Hematopoietic multipotent progenitor cell treated with erythropoietin and hydrocortisone succinate and interleukin-3 and kit ligand, for 6 days (in vitro differentiated cells): ENCODE measurements at places on chromosomes 2 and 18.
A peak's percentile ranks its signal among the peaks of the same experiment; 100 is the strongest.

DNA sequence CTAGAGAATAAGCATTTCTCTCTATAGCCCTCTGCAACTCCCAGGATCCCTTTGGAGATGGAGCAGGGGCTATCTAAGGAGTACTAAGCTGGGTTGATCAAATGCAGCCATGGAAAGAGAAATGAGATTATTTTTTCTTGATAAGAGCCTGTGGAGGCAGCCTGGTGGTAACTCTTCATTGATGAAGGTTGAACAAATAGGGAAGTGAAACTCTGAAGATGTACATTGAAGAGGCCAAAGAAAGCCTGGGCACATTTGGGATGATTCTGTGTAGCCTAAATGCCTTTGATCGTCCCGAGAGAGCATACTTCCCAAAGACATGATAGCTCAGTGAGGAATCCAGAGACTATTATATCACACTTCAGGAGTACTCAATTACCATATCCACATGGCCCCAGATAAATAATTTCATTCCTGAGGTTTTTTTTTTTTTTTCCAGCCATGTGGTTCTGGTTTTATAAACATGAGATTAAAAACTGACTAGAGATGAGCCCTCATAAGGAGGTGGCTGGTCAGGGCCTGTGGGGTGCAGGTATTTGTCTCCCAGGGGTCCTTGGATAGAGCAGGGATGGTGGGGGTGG lies 192.5 kb downstream of the TPGS2 start:
- DNase-seq: no peak

DNA sequence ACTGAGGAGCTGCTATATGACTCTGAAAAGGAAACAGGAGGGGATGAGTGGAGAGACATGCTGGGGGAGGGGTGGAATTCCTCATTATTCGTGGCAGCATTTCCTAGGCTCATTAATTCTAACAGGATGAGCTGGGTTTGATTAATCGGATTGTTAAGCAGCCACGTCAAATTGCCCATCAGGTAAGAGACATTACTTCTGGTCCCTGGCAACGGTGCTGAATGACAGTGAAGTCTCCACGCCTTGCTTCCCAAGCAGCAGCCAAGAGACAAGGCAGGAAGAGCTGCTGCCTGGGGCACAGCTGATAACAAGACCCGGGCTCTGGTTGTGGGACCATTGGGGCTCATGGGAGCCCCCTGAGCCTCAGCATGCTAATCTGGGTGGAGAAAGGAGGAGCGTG lies 86.6 kb downstream of the MARCHF4 start:
- peak; percentile 80 for DNase-seq

- no peak for DNase-seq
Observed at GRCh38 chr2:179248024-179248348, 16.6 kb downstream of the SESTD1 start.

DNA sequence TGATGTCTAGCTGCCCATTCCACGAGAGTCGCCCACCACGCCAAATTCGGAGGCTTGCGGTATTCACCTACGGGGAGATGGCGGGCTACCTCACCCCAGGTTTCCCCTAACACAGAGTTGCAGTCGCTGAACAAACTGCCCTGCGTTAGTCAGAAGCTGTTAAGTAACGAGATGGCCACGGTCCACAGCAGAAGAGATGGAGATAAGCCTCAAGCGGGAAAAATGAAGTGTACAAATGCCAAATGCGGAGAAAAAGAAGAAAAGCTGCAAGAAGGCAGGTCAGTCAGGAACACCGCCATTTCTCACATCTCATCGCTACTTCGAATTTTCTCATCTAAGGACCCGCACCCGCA lies 425 bp downstream of the ASB3 start:
- peak; percentile 47 for DNase-seq

DNA sequence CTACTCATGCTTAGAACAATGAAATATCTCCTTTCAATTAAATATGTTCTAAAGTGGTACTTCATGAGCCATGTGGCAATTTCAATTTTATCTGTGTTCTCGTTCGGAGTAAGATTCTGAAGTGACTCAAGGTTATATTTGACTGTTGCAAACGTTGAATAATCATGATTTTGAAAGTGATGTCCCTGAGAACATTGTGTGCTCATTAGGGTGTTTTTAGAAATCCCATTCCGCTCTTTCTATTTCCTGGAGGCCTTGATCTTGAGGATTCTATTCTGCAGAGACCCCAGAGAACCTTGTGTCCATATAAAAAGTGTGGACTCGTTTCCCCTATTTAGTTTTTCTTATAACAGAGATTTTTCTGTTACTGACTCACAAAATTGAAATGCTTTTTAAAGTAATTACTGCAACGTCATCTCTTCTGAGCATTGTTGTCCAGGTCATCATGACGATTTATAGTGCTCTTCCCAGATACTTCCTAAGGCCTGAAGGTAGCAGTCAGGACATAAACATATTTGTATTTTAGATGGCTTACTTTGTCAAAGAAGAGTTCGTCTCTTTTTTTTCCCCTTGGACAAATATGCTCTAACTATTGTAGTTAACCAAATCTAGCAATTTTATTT lies 27.2 kb downstream of the IL1R2 start:
- DNase-seq: no peak

- DNase-seq: no peak
Observed at GRCh38 chr2:33518929-33519328, 42.5 kb downstream of the RASGRP3 start.

DNA sequence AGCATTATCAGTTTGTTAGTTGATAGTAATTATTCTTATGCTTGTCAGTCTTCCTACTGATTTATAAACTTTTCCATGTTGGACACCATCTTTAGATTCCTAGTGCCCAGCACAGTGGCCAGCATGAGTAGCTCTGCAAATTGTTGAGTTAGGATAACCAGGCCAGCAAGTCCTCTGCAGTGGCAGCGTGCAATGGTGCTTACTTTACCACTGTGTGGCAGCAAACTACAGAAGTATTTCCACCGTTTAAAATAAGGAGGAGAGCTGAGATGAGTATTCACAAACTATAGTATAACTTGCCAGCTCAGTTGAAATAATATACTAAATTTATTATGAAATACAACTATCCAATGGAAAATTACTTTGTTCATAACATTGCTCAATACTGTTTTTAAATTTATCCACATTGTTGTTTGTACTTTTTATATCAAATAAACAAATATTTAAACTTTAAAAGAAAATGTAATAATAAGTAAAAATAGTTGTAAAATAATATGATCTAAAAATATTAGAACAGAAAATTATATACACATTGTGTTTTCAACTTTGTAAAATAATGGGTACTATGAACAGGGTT lies 9.3 kb upstream of the THADA start:
- peak; percentile 79 for DNase-seq

DNA sequence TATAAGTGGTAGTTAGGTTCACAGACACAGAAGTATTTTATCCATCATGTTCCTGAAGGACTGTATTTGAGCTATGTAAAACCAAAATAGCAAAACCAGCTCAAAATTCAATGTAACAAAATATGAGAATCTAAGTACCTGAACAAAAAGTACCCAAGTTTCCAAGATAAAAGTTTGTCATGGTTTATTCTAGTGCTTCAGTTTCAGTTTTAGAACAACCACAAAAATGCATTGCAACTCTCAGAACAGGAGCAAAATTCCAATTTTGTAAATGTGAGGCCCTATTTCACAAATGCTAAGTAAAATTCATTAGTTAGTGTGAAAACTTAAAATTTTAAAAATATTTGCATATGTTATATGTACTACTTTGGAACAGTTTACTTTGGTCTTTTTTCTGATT lies 5.0 kb upstream of the ALPK2 start:
- DNase-seq: no peak

- DNase-seq: no peak
Observed at GRCh38 chr2:72994991-72995380, 76.5 kb downstream of the SFXN5 start.

DNA sequence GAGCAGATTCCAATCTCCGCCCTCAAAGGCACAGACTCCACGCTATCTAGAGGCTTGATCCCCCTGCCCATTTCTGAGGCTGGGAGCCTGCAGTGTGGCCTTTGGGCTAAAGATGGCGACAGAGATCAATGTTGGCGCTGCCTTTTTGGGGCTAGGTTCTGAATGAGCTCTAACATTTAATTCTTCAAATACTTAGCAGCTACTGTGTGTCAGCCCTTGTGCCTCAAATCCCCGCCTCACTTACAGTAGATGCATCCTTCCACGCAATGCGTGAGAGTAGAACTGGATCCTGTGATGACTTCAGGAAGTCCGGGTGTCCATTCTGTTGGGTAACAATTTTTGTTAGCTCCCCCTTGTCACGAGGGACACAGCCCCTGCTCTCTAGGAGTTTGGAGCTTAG lies 12.4 kb downstream of the IL1F10 start:
- DNase-seq: peak; percentile 63

- no peak for DNase-seq
Observed at GRCh38 chr18:68121308-68121707, 593.6 kb downstream of the TMX3 start.

DNA sequence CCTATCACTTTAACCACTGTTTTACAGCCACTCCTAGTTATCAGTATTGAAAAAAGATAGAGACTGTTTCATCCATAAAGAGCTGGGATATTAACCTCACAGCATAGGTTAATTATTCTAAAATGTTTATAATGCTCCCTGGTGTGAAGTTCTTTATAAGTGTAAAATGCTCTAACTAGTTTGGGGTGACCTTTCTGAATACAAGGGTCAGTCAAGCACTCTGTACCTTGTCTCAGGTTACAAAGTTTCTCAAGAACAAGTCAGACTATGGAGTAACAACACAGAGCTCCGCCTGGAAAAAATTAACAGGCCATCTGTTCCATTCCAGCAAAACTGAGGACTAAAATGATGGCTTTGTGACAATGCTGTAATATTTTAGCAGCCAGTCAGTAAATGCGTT lies 107.4 kb downstream of the NOL4 start:
- no peak for DNase-seq

DNA sequence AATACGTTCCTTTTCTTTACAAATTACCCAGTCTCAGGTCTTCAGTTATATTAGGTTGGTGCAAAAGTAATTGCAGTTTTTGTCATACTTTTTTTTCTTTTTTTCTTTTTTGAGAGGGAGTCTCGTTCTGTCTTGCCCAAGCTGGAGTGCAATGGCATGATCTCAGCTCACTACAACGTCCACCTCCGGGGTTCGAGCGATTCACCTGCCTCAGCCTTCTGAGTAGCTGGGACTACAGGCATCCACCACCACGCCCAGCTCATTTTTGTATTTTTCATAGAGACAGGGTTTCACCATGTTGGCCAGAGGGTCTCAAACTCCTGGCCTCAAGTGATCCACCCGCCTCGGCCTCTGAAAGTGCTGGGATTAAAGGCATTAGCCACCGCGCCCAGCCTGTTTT lies 43.8 kb upstream of the ASAP2 start:
- no peak for DNase-seq

GRCh38 chr2:25897506-25897905 lies 19.2 kb upstream of the ASXL2 start:
- DNase-seq: peak; percentile 52

DNA sequence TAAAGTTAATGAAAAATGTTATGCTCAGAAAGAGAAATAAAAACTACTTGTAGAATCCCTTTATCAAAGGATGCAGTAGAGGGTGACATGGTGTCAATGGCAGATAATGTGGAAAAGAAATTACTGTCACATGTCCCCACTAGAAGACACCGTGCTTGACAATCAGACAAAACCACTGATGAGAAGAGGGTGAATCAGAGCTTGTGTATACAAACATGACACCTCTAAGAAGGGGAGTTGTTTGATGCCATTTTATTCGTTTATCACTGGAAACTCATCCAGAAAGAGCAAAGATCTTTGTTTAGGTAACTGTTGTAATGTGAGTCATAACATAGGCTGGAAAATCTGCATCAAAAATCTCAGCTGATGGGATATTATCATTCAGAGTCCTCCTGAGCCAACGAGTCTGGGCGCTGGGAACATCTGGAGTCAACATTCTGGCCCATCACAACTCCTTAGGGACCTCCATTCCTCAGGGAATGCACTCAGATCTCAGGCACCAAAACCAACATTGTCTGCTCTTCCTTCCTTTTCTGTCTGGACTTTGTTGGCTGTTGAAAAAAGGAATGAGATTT lies 49.5 kb upstream of the RAB12 start:
- peak; percentile 21 for DNase-seq

GRCh38 chr2:240392084-240392947 lies 43.1 kb upstream of the GPC1 start:
- no peak for DNase-seq

GRCh38 chr2:212864186-212864585 lies 287.2 kb downstream of the IKZF2 start:
- no peak for DNase-seq

- no peak for DNase-seq
Observed at GRCh38 chr2:176280156-176280555, 10.9 kb downstream of the MTX2 start.

- DNase-seq: no peak
Observed at GRCh38 chr2:133109772-133110171, 439.8 kb upstream of the LYPD1 start.

- DNase-seq: no peak
Observed at GRCh38 chr2:181163139-181163538, 182.7 kb downstream of the UBE2E3 start.

- DNase-seq: no peak
Observed at GRCh38 chr18:38241736-38242135, 676.1 kb upstream of the CELF4 start.

DNA sequence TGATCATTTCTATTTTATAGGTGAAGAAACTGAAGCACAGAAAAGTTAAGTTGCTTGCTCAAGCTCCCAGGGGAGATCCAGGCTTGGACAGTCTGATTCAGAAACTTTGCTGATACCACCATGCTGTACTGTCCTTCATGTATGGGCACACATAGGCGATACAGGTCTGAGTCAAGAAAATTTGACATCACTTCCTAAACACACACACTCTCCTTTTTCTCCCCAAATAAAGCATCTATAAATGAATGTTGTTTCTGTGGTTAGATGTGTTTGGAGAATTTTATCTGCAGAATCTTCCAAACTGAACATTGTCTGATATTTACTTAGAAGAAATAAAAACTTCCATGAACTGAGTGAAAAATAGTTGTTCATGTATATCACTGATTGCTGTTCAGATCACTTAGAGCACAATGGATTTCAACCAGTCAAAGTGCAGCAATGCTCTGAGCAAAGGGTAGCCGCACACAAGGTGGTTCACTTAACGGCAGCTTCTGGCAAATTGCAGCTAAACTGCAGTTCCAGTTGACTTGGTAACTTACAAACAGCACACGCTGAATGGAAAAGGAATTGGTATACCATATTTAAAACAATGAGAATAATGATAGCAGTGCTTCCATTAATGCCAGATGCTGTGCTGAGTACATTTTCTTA lies 10.0 kb upstream of the AGFG1 start:
- DNase-seq: no peak

DNA sequence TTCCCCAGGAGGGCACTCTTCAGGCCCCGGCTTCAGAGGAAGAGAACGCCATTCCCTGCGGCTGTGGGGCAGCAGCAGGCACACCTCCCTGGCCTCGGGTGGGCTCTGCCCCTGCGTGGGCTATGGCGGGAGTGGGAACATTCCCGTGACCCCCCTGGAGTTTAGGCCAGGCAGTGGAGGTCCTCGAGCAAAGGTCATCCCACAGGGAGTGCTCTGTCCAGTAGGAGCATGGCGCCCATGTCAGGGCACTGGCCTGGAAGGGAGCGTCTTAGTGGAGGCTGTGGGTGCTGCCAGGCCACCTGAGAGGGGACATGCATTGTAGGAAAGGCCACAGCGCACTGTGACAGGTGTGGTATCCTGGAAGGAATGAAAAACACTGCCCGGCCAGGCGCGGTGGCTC lies 9.2 kb upstream of the NFATC1 start:
- no peak for DNase-seq
